ENCODE measurements at places on chromosomes 4 and X.

GRCh38 chr4:169311643-169312365 is 41.0 kb upstream of the SH3RF1 start:
- no peak for DNase-seq

- DNase-seq = peak; percentile 14
These were observed 3.0 kb upstream of the CITED1 start for GRCh38 chrX:72308566-72309296.

DNA sequence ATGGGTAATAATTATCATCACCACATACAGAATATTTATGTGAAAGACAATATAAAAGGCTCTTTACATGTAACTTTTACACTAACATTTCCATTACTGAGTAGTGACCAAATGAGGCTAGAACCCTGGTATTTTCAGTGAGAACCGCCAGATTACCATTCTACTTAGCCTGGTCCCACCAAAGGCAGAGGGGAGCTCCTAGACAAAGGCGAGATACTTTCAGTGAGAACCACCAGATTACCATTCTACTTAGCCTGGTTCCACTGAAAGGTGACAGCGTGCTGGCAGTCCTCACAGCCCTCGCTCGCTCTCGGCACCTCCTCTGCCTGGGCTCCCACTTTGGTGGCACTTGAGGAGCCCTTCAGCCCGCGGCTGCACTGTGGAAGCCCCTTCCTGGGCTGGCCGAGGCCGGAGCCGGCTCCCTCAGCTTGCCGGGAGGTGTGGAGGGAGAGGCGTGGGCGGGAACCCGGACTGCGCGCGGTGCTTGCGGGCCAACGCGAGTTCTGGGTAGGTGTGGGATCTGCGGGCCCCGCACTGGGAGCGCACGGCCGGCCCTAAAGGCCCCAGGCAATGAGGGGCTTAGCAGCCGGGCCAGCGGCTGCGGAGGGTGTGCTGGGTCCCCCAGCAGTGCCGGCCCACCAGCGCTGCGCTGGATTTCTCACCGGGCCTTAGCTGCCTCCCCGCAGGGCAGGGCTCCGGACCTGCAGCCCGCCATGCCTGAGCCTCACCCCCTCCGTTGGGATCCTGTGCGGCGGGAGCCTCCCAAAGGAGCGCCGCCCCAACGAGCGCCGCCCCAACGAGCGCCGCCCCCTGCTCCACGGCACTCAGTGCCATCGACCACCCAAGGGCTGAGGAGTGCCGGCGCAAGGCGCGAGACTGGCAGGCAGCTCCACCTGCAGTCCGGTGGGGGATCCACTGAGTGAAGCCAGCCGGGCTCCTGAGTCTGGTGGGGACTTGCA is 1276.1 kb downstream of the PCDH7 start:
- DNase-seq = no peak

DNA sequence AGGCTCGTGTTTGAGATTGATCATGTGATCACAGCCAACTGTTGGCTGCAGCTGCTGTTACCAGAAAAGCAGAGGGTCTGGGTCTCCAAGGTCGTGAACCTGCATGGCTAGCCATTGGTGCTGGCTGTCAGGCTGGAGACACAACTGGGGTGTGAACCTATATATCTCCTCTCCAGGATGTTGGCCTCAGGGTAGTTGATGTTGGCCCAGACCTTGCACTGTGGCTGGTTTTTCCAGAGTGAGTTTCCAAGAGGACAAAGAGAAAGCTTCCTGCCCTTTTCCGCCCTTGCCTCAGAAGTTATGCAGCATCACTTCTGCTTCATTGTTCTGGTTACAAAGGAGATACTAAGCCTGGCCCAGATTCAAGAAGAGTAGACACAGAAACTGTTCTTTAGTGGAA is 607.8 kb upstream of the HS3ST1 start:
- no peak for DNase-seq

DNA sequence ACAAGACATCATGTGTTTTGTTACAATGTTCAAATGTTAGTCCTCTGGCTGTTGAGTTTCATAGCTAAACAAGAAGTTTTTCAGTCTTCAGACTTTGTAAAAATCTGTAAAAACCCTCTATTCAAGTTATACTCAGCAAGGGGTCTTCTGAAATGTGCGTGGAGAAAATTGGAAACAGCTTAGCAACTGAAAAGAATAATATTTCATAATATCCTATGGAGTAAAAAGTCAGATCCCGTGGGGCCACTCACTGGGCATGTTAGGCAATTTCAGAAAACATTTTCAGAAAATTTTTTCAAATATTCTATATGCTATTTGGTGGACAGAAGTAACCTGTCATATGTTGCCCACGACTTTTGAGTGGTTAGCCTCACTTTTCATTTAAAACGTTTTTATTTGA is 118.3 kb downstream of the CORIN start:
- no peak for DNase-seq

GRCh38 chr4:1479454-1479853 is 73.2 kb upstream of the NKX1-1 start:
- no peak for DNase-seq

DNA sequence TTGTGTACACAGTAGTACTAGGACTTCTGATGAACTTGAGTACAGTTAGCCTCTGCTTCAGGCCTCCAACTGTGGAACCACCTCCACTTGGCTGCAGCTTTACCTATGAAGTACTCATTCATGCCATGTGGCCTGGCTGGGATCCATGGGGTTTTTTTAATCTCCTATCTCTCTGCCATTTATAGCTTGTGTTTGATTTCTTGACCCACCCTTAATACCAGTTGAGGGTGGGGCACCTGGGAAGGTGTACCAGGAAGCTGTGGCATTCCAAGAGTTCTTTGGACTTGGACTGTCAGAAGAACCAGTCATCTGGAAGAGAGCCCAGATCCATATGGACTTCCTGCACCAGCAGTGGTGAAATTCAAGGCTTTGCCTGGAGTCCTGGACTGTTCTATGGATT is 230.1 kb downstream of the SHROOM3 start:
- DNase-seq = no peak

DNA sequence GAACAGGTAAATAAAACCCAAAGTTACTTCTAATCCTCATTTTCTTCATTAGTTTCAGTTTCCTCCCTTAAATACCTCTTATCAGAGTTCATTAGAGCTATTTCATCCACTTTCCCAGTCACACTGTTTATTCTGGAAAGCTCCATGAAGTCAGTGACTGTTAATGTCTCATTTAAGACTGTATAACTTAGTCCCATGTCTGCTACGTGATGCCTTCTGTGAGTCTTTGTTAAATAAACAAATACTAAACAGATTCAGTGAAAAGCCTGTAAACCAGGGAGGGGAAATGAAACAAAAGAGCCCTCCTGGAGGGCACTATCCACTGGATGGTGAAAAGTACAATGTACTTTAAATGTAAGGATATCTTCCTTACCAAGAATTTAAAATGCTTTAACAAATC is 24.7 kb downstream of the ACE2 start:
- no peak for DNase-seq

GRCh38 chr4:83358410-83358809 is 23.8 kb upstream of the HPSE start:
- DNase-seq = no peak

DNA sequence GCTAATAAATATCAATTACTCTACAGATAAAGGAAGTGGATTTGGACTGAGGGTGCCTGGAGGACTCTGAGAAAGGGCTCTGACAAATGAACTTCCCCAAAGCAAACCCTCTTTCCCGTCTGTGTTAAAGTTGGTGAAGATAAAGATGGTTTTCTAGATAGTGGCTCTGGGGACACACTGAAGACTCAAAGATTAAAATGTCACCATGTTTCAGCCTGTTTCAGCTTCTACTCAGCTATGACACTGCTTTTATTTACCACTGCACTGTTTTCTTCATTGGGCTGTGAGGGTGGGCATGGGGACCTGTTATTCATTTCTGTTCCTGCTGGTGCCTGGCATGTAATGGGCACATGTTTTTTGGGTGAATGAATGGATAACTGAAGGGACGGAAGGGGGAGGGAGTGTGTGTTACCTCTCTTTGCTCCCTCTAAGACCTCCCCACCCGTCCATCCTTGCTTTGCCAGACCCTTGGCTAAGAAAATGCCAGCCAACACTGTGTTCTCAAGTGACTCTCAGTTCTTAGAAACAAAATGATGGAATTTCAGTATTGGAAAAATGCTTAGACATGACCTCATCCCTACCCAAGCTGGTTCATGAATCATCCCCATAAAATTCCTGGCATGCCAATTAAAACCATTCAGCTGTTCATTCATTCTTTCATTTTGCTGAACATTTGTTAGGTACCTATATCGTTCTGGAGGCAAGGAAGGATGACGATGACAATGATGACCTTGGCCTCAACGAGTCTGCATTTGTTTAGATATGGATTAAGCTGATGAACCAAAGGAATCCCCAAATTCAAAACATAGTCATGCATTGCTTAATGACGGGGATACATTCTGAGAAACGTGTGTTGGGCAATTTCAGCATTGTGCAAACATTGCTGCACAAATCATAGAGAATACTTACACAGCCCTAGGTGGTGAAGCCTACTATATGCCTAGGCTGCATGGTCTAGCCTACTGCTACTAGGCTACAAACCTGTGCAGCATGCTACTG is 13.4 kb upstream of the STK32B start:
- DNase-seq = no peak

GRCh38 chr4:62460329-62460728 is 1260.2 kb downstream of the ADGRL3 start:
- DNase-seq = no peak

DNA sequence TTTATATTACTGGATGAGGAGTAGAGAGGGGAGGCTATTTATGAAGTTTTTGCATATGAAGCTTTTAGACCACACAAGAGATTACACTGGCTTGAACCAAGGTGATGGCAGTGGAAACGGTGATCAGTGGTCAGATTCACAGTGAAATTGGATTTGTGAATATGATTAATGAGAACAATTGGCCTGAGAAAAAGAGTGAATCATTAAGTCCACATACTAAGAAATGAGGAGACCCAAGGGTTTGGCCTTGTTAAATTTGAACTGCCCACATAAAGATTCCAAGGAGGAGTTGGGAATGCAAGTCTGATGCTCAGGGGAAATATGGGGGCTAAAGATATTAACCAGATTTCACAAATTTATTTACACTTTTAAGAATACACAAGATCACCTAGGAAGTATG is 155.3 kb upstream of the ADGRL3 start:
- DNase-seq = no peak

DNA sequence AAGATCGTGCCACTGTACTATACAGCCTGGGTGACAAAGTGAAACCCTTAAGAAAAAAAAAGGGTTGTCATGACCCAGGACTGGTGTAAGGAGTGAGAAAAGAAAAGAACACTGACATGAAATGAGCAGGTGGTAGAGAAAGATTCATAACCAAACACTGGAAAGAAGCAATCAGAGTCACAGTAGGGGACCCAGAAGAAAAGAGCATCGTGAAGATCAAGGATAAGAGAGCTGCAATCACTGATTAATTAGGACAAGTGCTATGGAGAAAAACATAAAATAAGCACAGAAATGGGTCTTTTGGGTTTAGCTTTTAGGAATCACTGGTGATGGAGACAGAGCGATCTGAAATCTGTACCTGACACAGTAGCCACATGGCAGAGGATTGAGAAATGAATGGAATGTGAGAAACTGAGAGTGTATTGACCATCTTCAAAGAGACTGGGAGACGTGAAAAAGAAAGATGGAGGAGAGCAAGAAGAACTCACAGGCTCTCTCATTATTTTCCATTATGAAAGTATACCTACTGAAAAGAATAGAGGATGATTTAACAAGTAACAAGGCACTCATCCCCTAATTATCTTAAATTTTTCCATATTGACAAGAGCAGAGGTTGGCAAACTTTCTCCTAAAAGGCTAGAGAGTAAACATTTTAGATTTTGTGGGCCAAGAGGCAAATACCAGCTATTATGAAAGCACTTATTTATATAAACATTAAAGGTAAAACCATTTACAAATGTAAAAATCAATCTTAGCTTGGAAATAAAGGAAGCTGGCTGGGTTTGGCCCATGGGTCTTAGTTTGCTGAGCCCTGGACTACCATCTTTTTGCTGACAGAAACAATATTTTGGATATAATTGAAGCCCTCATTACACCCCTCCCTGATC is 7.3 kb downstream of the TMEM154 start:
- DNase-seq = no peak

- DNase-seq = no peak
These were observed 93.4 kb downstream of the REPS2 start for GRCh38 chrX:17039826-17040225.

DNA sequence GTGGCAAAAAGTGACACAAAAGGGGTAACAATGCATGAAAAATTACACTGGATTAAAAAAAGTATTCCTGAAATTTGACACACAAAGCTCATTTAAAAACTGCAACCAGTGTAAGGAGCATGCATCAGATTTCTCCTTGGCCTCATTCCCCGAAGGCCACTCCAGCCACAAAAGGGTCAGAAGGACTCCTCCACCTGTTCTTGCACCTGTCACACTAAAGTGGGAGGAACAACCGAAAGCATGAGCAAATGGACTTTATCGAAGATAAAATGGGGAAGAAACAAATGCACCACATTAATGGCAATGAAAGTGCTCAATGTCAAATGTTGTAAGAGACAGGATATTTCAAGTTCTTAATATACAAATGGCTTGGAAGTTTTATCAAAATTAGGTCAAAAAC is 88.2 kb downstream of the ADGRA3 start:
- no peak for DNase-seq

GRCh38 chr4:160353548-160353947 is 1250.7 kb downstream of the RAPGEF2 start:
- no peak for DNase-seq

GRCh38 chr4:139419388-139419914 is 34.5 kb upstream of the RAB33B start:
- DNase-seq = no peak

- DNase-seq = peak; percentile 5
These were observed 98.8 kb upstream of the IQCM start for GRCh38 chr4:149914119-149915115.

DNA sequence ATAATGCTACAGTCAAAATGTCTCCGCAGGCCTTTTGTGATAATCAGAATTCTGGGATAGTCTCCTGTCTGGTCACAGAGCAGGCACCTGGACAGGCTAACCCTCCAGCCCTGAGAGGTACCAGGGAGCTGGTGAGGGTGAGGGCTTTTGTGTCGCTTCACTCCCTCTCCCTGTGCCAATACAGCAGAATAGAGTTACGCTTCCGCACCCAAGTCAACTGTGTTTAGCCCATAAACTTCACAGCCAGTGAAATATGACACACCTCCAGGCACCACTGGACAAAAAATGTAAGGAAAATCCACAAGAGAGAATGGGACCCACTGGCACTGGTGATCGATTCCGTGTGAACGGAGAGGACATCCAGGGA is 1.3 kb downstream of the GAK start:
- DNase-seq = no peak

DNA sequence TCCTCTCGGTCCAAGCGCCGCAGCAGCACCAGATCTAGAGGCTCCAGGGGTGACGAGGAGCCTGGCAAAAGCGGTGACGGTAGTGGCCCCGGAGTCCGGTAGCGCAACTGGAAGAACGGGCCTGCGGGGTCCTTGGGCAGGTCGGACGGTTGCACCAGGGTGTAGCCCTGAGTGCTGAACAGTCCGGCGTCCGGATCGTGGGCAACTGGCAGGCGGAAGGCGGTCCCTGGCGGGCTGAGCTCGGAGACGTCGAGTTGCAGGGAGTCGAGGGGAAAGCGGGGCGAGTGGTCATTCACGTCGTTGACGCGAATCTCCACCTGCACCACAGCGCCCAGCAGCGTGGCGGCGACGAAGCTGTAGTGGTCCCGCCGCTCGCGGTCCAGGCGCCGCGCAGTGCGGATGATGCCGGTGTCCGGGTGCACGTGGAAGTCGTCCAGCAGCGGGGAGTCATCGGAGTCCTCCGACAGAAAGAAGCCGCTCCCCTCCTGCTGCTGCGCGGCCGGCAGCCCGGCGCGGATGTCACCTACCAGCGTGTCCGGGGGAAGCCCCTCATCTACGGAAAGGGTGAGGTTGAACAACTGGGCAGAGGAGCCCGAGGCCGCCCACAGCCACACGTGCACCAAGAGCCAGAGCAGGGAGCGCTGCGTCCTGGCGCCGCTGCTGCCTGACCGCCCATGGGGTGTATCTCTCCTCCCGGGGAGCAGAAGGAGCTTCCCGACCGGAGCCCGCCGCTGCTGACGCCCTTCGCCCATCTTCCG is 837 bp downstream of the DCHS2 start:
- no peak for DNase-seq

All from activated CD4-positive, alpha-beta T cell treated with anti-CD3 and anti-CD28 coated beads for 24 hours (primary cell).